Foreskin fibroblast (primary cell): ENCODE measurements at places on chromosomes 2 and 18.
A peak's percentile ranks its signal among the peaks of the same experiment; 100 is the strongest.

DNA sequence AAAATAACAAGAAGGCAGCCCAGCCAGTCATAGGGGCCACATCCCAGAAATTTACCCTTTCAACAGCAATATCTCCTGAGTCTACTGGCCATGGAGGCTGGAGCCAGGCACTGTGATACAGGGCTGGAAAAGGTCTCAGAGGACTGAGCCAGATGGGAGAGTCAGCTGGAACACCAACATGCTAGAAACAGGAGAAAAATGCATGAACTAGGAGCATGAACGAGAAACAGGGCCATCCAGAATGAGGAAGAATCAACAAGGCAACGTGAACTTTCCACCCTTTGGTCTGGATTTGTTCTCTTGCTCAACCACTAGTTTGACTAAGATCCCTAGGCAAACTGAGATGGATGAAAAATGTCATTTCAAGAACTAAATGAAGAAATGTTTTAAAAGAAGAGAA is 13.1 kb downstream of the PID1 start:
- no peak for DNase-seq

- no peak for DNase-seq
These were observed 21.1 kb downstream of the METTL8 start for GRCh38 chr2:171412571-171413175.

- DNase-seq, result no peak
These were observed 193.1 kb upstream of the CXCR4 start for GRCh38 chr2:136310797-136311603.

GRCh38 chr18:48790869-48791635 is 159.7 kb downstream of the SMAD7 start:
- DNase-seq, result no peak

GRCh38 chr2:126187668-126188067 is 468.3 kb upstream of the GYPC start:
- DNase-seq, result no peak

GRCh38 chr2:69054431-69054830 is 41.5 kb downstream of the ANTXR1 start:
- DNase-seq, result no peak

- no peak for DNase-seq
These were observed 20.2 kb upstream of the SSB start for GRCh38 chr2:169778446-169778845.

- no peak for DNase-seq
These were observed 230.6 kb upstream of the SP5 start for GRCh38 chr2:170484552-170484951.

DNA sequence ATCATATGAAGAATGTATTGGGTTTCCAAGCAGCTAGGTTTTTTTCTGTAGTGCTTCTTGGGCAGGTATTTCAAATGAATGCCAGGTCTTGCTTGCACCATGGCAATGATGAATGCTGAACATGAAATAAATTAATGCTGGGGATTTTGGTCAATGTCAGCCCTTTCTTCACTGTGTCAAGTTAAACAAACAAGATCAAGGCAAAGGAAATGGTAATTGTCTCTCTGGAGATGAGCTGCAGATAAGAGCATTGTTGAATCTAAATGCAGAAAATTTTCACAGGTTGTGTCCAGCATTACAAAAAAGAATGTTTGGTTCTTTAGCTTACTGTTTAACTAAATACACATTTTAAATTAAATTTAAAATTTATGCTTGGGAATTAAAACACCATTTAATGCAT is 144.3 kb downstream of the GPD2 start:
- no peak for DNase-seq

- no peak for DNase-seq
These were observed 90.4 kb downstream of the ZEB2 start for GRCh38 chr2:144429396-144430112.

DNA sequence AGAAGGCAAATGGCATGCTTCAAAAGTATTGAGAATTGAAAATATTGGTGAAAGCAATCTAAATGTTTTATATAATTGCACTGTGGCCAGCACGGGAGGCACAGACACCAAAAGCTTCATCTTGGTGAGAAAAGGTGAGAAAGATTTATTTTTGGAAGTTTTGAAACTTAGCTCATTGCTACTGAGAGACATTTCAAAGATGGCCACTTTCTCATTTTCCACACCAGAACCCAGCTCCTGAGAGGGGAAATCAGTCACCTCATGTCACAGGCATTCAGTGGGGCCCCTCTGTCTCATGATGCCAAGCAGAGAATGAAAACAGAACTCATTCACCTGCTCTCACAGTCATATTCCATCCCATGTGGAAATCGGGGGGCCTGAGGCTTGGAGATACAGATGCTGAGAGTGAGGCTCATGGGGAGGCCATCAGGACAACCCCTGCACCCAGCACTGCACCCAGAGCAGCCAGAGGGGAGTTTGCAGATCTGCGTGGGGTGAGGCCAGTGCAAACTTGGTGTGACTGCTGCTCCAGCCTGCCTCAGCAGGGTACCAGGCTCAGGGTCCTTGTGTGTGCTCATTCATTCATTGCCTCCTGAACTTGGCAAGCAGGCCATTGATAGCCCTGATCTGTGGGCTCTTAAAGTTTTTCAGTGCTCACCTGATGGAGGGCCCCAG is 31.4 kb downstream of the IL18R1 start:
- no peak for DNase-seq

GRCh38 chr2:240561325-240561971 is 1.3 kb downstream of the DUSP28 start:
- peak; percentile 59 for DNase-seq

DNA sequence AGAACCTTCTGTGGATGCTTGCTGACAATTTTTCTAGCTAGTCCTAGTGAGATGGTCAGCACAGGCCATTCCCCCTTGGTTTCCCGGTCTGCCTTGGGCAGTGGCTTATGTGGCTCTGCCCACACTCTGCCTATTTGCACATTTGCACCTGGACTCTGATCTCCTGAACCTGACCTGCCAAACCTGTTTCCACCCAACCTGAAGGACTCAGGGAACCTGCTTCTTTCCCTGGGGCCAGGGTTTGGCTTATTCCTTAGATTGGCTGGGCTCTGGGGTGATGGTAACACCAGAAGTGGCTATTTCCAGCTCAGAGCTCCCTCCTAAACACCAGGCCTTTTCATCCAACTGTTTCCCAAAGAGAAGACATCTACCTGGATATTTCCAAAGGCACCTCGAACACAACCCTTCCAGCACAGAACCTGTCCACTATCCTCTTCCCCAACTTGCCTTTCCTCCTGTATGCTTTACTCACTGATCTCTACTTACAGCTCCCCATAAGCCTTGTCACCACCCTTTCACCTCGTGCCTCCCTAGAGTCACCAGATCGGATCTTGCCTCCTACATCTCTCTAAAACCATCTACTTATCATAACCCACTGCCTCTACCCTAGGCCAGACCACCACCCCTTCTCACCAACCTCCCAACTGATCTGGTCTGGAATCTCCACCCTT is 5.8 kb upstream of the MTA3 start:
- no peak for DNase-seq

- DNase-seq, result peak; percentile 30
These were observed 190.8 kb upstream of the RGPD4 start for GRCh38 chr2:107635883-107636282.

DNA sequence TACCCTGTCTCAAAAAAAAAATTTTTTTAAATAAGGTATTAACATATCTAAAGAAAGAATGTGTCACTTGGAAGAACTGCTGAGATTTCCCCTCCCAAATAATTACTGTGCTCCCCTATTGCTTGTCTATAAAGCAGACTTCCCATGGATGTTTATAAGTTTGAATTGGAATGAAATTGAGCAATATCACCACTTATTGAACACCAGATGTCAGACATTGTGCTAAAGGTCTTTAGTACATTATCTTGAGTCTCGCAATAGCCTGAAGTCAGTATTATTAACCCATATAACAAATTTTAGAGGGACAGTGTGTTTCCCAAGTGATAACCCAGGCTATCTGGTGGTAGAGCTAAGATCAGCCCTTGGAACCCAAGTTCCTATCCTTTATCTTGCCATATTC is 102.9 kb upstream of the MSH2 start:
- peak; percentile 58 for DNase-seq

DNA sequence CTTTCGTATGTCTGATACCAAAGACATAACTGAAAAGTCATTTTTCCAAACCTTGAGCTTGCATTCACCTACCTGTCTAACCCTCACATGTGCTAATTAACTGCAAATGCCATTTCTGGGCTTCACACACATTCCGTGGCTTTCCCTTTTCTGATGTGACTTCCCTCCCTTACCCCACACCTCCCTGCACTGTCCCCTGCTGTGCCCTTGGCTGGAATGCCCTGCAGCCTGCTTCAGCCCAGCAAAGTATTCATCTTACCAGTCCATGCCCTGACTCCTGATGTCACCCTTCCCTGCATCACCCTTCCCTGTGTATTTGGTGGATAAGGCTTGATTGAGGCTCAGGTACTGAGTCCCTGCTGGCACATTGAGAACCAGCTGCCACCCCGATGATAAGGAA is 12.2 kb downstream of the RETSAT start:
- DNase-seq, result no peak

DNA sequence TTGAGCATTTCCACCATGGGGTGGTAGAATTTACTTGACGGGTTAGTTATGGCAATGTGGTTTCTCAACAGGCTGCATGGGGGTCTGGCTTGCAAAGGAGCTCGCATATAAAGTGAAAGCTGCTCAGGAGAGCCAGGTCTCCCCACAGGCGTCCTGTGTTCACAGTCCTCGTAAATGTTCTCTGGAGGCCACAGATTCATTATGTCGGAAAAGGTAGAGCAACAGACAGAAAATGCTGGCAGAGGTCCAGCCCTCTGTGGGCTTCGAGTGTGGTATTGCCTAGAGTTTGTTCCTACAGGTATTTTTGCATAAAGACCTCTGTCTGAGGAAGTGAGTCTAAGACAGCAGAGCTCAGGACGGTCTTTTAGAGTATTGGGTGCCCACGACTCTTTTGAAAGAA is 96.4 kb downstream of the CDCA7 start:
- no peak for DNase-seq

GRCh38 chr2:181363164-181363563 is 94.0 kb upstream of the ITGA4 start:
- DNase-seq, result no peak

- no peak for DNase-seq
These were observed 9.9 kb downstream of the PLA2R1 start for GRCh38 chr2:160052531-160052930.

GRCh38 chr2:225510796-225511195 is 111.3 kb downstream of the NYAP2 start:
- no peak for DNase-seq

DNA sequence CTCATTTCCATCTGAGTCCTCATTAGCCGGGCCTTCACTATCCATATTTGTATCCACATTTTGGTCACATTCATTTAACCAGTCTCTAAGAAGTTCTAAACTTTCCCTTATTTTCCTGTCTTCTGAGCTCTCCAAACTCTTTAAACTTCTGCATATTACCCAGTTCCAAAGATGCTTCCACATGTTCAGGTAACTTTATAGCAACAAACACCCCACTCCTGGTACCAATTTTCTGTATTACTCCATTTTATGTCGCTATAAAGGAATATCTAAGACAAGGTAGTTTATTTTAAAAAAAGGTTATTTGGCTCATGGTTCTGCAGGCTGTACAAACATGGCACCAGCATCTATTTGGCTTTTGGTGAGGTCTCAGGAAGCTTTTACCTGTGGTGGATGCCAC is 38.8 kb upstream of the AGFG1 start:
- DNase-seq, result no peak

DNA sequence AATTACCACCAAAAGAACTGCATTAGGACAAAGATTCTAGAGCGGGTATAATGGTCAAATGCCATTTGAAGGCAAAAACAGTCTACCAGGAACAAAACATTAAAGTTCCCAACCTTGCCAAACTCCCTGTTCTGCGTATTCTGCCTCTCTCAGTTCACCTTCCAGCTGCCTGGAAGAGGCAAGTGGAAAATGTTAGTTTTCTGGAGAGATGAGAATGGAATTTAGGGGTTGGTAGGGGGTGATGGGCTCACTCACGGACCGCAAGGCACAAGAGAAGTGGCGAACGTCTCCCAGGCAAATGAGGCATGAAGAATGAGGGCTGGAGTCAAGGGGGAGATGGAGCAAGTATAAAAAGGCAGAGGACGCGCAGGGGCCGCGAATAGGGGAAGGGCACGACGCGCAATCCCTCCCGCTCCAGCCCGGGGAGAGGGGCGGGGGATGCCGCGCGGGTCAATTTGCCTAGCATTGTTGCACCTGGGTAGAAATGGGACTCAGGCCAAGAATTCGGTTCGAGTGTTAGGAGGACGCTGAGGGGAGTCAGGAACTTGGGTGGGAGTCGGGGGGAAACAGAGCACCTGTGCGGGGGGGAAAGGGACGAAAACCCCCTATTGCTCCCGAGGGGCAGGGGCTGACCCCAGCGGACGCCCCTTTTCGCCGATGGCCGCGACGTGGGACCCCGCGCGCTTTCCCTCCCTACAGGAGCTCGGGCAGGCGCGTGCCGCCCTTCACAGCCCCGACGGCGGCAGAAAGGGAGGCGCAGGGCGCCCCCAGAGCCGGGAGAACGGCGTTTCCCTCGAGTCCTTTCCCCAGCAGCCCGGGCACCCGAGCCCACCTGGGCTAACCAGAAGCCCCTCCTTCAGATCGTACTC is 573 bp downstream of the PAIP2B start:
- peak; percentile 5 for DNase-seq

- no peak for DNase-seq
These were observed 93.1 kb downstream of the MBP start for GRCh38 chr18:77039196-77040130.

- DNase-seq, result peak; percentile 71
These were observed 266.4 kb upstream of the ETAA1 start for GRCh38 chr2:67130531-67131256.

GRCh38 chr18:5601188-5601624 is 57.4 kb upstream of the EPB41L3 start:
- no peak for DNase-seq

GRCh38 chr2:7237466-7237865 is 320.3 kb downstream of the RNF144A start:
- DNase-seq, result no peak

DNA sequence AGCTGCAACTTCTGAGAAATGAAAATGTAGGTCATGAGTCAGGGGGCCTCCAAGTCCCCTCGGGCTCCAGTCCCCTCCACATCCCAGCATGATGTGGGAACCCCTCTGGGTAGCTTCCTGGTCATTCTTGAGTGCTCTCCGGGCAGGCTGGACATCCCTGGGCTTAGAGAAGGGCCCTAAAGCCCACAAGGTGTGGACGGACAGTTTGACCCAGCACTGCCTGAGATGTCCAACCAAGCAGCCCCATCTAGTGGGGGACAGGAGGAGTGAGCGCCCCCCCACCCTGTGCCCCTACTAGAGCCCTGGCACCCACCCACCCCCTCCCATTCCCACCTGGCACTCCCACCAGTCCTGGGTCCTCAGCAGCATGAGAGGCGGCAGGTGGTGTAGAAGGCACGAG is 46.0 kb downstream of the CYP27C1 start:
- DNase-seq, result peak; percentile 68
